ENCODE measurements at places on chromosomes 3 and 15.

- peak; percentile 60 for DNase-seq
Measured at GRCh38 chr15:90664650-90665287, 52.4 kb upstream of the BLM start.

DNA sequence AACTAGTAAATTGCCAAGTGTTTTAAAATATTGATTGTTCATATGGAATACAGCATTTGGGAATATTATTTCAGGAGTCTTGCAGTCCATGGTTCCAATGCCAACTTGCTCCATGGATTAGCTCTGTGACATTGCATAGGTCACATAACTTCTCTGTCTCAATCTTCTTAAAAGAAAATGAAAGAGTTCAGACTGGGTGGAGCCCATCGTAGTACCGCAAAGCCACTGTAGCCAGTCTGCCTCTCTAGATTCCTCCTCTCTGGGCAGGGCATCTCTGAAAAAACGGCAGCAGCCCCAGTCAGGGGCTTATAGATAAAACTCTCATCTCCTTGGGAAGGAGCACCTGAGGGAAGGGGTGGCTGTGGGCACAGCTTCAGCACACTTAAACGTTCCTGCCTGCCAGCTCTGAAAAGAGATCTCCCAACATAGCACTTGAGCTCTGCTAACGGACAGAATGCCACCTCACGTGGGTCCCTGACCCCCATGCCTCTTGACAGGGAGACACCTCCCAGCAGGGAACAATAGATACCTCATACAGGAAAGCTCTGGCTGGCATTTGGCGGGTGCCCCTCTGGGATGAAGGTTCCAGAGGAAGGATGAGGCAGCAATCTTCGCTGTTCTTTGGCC lies 168.8 kb upstream of the CNTN4 start:
- no peak for DNase-seq

- no peak for DNase-seq
Measured at GRCh38 chr3:43692085-43692855, 1.5 kb downstream of the ABHD5 start.

- DNase-seq: no peak
Measured at GRCh38 chr3:98504539-98504938, 7.1 kb downstream of the OR5K2 start.

DNA sequence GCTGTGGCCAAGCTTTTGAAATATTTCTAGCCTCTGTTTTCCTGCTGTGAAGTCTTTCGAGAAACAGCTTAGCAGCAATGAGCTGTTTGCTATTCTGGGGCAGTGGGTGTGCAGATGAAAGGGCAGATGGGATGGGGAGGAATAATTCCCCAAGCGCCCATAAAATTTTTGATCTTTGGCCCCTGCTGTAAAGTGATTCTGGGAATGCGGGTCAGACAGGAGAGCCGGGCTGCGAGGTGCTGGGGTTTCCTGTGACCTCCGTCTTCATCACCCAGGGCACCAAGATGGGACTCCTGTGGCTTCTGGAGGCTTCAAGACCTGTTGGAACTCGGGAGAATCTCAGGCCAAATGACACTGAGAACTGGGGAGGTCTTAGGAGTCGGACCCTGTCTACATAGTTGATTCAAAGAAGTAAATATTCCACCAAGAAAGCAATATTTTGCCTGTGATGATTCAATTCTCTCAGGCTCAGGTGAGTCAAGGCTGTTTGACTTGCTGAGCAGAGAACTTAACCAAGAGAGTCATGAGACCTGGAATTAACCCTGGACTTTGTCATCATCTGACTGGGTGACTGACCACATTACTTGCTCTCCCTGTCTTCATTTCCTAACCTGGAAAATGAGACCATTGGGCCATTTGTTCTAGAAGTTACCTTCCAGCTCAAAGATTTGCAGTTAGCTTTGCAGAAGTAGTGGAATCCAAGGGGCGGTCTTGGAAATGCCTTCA lies 86.4 kb downstream of the POLR2M start:
- no peak for DNase-seq

GRCh38 chr3:192907784-192908183 lies 9.9 kb downstream of the MB21D2 start:
- no peak for DNase-seq

- no peak for DNase-seq
Measured at GRCh38 chr3:128276146-128276435, 122.8 kb downstream of the EEFSEC start.

DNA sequence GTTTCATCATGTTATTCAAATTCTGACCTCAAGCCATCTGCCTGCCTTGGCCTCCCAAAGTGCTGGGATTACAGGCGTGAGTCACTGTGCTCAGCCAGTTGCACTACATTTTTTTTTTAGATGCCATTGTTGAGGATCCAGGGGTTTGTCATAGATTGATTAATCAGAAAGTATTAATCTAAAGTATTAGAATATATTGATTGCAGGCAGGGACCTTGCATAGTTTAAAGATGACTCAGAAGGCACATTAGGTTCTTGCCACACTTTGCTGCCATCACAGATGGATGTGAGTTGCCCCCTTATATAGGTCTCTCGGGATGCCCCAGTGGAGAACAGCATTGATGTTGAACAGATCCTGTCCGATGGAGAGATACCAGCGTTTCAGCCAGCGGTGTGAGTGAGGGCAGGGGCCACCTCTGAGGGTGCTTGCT lies 41.1 kb downstream of the IGF1R start:
- DNase-seq: no peak

- no peak for DNase-seq
Measured at GRCh38 chr15:59524331-59524731, 86.3 kb downstream of the FAM81A start.

DNA sequence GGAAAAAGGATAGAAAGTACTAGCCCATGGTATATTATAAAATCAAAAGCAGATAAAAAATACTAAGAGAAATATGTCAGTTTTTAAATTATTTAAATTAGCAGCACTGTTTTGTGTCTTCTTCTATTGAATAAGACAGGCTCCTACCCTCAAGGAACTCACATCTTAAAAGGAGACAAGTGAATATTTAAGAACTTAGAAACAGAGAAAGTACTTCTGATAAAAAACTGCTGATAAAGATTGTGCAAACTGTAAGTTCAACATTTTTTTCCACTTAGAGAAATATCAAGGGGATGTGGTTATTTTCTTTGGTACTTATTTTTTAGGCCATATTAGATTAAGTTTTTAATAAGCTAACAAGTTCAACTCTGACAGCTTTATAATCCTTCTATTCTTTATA lies 3.0 kb upstream of the ANKRD28 start:
- DNase-seq: no peak

DNA sequence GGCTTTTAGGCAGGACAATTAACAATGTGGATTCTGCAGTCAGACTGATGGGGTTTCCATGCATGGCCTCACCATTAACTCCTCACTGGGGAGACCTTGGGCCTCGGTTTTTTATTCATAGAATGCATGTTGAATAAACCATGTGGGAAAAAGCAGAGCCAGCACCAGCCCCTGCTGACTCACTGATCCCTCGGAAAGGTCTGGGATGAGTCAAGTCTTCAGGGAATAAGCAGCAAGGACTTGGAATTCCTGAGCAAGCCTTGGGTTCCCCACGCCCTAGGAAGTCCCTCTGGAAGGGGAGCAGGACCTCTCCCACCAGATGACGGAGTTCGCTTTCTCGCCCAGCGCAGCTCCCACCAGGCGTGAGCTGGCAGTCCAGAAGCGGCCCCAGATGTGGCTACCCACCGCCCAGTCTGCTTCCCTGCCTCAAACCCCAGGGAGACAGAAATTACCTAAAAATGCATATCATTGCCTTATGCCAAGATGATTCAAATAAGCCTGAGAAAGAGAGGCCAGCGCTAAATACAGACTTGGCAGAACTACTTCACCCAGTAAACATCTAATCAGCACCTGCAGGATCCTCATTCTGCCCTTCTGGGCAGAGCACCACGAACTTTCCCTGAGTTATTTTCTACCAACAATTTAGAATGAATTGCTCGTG lies 45.4 kb downstream of the BTD start:
- peak; percentile 75 for DNase-seq

DNA sequence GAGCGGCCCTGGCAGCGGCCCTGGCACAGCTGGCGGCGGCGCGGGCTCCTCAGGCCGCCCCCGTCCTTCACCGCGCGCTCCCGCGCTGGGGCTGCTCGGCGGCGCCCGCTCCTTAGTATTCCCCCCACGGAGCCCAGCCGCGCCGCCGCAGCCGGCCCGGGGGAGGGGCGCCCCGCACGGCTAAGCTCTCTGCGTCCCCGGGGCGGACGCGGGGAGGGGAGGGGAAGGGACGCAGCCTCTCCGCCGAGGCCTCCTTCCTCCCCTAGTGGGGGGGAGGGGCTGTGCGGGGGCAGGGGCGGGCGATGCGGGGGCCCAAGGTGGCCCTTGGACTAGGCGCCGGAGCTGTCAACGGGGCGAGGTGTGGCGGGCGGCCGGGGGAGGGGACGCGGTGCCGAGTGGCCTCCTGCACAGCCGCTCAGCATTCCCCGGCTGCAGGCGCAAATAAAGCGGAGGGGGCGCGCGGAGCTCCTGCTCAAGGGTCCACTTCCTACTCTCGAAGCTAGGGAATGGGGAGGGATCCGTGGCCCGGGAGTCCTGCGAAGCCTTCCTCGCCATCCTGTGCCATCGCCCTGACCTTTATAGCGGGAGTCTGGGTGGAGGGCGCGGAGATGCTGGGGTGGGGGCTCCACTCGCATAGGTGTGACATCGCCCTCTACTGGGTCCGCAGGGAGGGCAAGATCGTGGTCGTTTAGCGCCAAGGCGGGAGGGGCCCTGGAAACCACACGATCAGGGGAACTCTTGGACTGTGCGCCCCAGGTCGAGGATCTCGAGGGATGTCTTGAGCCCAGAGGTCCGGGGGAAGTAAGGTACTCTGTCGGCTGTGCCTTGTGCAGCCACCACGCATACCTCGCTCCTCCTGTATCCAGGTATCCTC lies 22.2 kb downstream of the EPHB3 start:
- DNase-seq: no peak

DNA sequence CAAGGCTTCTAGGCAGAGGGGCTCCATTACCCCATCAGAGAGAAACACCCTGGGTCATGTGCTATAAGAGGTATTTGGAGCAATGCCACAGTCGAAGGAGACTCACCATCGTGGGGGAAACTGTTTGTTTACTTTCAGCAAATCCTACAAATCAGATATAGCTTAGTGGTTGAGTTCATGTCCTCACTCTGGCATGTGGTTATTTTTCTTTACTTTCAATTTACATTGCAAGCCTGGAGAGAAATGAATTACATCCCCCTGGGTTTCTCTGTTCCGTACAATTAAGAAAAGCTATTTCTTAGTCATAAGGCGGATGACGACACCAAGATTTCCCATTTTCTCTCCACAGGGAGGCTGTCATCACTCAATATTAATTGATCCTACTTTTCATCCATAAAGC lies 36.9 kb downstream of the RFTN1 start:
- DNase-seq: no peak

DNA sequence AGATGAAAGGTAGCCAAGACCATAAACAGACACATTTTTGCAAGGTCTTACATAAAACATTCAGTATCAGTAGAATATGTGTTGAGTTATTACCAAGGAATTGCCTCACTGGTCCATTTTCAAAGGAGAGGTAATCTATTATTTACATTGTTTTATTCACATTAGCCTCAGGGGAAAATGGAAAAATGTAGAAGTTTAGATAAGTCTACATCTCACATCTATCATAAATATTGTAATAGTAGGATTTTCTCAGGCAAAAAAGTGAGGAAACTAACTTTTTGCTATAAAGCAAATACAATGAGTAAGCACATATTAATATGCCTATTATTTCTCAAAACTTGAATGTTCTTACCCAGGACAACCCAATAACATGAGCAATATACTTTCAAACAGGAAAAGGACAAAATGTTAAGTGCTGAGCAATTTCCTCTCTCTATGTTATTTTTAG lies 184.6 kb upstream of the AGTR1 start:
- no peak for DNase-seq

- no peak for DNase-seq
Measured at GRCh38 chr15:85094685-85095084, 113.0 kb downstream of the PDE8A start.

DNA sequence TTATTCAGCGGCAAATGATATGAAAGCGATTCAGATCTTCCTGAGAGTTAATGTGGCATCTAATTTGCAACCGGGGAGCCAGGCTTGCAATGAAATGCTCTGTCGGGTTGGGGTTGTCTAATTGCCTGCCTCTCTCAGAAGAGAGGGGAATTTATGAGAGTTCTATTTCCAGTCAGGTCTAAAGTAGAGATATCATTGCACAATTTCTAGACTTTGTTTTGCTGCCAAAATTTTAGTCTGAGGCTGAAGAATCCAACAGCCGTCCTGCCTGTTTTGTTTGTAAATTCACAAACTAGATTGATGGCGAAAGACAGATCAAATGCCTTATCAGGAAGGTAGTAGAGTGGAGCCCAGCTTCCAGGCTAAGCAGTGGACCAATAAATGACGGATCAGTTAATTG lies 610 bp downstream of the LIPC start:
- no peak for DNase-seq

- peak; percentile 37 for DNase-seq
Measured at GRCh38 chr3:38039899-38040261, 872 bp downstream of the DLEC1 start.

DNA sequence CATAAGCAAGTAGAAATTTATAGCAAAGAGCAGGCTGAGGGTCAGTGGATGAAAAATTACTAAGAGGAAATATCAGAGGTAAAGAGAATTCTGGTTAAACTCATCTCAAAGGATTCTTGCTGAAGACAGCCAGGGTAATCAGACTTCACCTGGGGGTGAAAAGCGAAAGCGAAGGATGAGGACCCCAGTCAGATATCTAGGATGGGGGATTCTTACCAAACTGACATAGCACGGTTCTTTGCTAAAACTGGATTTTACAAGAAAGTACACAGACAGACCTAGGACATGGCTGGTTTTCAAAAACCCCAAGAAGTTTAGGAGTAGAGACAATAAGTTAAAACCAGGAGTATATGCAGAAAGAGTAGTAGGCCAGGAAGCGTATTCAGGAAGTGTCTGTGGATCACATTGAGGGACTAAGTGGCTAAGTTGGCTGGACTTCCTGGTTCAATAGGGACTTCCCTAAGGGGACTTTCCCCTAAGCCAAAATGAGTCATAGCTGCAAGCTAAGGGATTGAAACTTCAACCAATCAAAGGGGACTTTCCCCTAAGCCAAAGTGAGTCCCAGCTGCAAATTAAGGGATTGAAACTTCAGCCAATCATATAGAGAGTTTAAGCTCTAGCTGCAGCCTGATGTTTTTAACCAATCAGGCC lies 2.4 kb upstream of the CFAP91 start:
- DNase-seq: peak; percentile 20

DNA sequence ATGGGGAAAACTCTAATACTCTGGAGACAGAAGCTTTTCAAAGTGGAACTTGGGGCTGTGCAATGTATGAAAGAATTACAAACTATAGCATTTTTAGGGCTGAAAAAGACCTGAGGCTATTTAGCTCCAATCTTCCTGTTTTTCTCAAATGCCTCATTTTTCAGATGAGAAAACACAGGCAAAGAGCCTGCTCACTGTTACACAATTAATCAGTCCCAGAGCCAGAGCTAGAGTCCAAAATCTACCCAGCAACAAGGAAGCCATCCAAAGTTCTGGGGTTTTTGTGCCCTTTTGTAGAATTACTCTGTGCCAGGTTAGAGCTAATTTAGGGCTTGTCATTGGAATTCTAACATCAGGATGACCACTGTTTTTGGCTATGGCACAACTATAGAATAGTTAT lies 45.5 kb downstream of the GPR149 start:
- no peak for DNase-seq

- no peak for DNase-seq
Measured at GRCh38 chr15:70558406-70559264, 204.7 kb downstream of the UACA start.

All from heart right ventricle (tissue), 16 donors.